ENCODE measurements at places on chromosomes 1 and 21. TPM values are rescaled to one million over a fixed set of nuclear protein-coding genes. Genes with fewer than 3 reads are reported as not detected.
A peak's percentile ranks its signal among the peaks of the same experiment; 100 is the strongest.

HUNK gene
- total RNA-seq = 0.98 TPM

DNA sequence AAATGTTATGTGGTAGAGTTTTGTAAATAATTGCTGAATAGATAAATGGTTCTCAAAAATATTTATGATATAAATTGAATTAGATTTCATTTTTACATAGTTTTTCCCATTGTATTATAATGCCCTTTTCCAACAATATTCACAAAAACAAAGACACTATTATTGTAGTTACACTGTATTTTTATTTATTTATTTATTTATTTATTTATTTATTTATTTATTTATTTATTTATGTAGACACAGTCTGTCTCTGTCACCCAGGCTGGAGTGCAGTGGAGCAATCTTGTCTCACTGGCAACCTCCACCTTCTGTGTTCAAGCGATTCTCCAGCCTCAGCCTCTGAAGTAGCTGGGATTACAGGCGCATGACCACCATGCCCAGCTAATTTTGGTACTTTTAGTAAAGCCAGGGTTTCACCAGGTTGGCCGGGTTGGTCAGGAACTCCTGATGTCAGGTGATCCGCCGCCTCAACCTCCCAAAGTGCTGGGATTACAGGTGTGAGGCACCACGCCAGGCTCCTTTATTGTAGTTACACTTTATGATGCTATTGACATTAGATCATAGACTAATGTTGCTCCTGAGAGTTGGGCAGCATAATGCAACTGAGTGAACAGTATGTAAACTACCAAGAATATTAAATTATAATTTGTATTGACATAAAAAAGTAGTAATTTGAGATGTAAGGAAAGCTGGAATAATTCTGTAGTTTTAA lies 1430.0 kb upstream of the PRMT6 start:
- DNase-seq = no peak

GRCh38 chr1:162635418-162635817 lies 3.2 kb downstream of the DDR2 start:
- no peak for DNase-seq

HFM1 gene
- total RNA-seq = 2.0 TPM

CTSS gene
- 29.7 TPM for total RNA-seq

DNA sequence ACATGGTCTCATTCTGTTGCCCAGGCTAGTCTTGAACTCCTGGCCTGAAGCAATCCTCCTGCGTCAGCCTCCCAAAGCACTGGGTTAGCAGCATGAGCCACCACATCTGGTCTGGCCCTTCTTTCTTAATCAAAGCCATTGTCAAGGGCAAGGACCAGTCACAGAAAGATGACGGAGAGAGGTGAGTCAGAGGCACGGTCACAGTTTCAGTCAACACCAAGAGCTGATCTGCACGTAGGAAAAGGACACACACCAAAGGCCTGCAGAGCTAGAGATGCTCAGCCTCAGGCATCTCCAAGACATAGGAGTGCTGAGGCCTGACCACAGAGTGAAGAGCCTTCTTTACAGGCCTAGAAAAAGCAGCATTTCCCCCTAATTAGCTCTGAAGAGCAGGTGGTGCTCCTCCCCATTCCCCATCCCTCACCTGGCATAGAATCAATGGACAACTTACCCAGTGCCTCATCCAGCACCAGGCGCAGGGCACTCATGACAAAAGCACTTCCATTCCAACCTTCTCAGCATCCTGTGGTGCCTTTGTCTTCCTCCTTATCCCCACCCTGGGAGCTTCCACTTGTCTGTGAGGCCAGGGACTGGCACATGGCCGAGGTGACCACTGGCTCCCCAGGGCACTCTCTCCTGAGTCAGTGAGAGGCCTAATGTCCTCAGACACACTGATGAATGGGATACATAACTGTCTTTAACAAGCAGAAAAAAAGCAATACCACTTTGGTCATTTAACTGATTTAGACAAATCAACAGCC lies 139.8 kb downstream of the AJAP1 start:
- DNase-seq = no peak

DNA sequence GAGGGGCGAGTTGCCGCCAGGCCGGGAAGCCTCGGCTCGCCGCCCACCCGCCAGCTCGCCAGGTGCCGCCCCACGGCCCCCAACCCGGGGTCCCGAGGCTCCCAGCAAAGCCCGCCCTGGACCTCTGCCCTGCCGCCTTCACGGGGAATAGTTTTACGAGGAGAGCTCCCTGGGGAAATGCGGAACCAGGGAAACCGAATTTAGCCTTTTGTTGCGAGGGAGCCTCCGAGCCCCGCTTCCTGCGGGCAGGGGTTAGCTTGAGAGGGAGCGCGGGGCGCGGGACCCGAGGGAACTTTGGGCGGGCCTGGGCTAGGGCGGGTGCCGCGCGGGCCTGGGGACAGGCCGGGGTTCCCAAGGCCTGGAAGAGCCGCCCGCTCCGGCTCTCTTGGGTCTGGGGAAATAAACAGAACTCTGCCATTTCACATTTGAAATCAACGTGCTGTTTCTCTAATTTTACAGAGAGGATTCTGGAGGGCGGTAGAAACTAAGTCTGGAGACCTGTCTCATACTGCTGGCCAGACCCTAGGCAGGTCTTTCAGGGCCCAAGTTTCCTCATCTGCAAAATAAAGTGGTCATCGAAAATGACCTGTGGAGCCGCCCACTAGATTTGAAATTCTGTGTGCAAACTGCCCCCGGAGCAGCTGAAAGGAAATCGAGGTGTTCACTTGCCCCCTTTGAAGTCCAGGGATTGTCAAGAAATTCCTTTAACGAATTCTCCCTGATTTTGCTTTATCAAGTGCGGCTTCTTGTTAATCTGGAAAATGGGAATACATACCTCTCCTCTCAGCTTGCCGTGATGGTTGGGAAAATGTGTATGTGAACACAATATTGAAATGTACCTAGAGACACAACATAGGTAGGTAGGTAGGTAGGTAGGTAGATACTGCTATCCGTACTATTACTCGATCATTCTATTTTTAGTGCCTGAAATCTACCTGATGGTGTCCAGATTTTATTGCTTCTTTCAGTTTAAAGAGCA lies 749 bp upstream of the GLUL start:
- peak; percentile 33 for DNase-seq

GRCh38 chr1:204621396-204621795 lies 64.1 kb downstream of the LRRN2 start:
- no peak for DNase-seq

GRCh38 chr1:212918824-212919223 lies 31.5 kb upstream of the VASH2 start:
- DNase-seq = no peak

TAS1R3 gene
- total RNA-seq = under 0.01 TPM

RHBDL2 gene
- total RNA-seq = 1.4 TPM

DNA sequence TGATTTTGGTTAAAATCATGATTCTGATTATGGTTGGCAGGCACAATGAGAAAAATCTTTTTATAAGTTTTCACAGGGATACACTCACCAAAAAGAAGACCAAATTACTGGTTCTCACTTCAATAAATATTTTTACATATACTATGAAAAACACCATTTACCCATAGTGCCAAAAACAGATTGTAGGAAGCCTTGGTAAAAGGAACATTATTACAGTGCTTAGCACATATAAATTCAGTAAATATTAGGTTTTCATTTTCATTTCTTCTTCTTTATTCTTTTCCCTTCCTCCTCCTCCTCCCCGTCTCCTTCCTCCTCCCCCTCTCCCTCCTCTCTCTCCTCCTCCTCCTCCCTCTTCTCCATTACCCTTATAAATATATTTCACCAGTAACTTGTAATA lies 15.8 kb upstream of the SPAG17 start:
- DNase-seq = no peak

DNA sequence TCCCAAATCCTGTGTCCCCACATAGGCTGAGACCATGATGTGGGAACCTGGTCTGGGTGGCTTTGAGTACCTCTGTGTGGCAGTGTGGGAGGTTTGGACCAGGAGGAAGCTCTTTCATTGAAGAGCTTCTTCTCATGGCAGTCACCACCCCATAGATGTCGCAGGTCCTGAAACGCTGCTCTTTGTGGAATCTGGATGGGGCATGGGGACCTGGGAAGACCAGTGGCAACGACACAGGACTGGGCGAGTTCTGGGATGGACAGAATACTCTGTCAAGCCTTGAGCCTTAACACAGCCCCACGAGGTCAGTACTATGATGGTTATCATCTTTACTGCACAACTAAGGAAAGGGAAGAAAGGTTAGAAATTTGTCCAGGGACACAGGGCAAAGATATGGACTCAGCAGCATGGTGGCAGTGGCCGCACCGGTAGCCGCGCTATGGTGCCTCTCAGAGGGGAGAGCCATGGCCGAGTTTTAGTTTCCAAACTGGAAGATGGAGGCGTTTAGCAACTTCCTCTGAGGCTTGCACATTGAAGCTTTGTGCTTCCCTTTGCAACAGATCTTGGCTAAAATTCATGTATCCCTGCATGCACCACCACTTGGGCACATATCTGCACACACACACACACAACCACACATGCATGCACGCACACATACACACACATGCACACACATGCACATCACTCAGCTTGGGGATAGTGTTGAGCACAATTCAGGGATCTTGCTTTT lies 117.7 kb upstream of the C1orf174 start:
- DNase-seq = no peak

CLIC6 gene
- 3.1 TPM for total RNA-seq

- DNase-seq = no peak
Observed at GRCh38 chr1:81197591-81197990, 603.1 kb upstream of the ADGRL2 start.

PADI1 gene
- 2.5 TPM for total RNA-seq
